ENCODE measurements at places on chromosomes 2 and 18.

DNA sequence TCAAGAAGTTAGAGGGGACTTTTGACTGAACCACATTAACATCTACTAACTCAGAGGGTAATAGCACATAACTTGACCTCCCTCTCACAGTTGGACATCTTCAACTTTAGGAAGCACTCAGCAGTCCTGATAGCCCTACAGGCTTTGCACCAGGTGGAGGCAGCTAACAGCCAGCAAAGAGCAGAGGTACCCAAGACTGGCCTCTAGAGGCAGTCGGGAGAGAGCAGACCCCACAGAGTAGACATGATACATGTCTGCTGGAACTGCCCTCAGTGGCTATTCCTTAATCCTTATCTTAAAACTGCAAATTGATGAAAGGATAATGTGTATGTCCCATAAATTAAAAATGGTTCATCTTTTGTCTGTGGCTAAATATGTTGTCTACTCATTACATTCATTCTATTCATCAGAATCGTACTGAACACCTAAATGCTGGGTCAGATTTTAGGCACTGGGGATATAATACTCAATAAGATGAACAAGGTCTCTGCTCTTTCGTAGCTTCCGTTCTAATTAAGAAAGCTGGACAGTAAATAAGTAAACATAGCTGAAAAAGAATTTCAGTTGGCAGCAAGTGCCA lies 49.8 kb downstream of the CAB39 start:
- no peak for DNase-seq

- DNase-seq: no peak
Observed at GRCh38 chr2:41000906-41001305, 549.0 kb upstream of the SLC8A1 start.

DNA sequence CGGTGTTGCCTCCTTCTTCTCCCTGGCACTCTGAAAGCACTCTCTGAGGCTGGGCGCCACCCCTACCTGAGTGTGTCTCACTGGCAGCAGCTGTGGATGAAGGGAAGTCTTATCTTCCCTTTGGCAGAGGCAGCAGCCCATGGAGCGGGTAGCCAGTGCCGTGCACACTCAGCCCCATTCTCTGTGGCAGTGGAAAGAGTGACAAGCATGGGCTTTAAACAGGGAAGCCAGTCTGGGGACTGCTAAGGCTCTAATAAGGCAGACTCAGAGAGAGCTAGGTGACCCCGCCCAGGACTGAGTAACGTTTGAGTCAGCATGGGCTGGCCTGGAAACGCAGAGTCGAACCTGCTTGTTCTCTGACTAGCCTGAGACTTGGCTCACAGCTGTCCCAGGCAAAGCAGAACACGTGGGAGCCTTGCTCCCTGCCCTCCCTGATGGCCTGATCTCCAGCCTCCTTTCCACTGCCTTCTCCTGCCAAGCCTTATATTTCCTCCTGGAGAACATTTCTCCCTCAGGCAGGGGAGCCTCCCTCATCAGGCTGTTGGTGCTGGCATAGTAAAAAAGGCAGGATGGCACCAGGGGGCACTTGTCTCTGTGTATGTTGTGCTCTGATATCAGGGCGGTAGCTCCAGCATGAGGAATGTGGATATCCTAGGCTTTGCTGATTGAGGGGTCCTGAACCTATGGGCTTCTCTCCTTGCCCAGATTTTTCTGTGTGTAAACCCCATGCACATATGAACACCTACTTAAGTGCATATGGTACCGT lies 93.9 kb upstream of the LGALSL start:
- no peak for DNase-seq

- DNase-seq: no peak
Observed at GRCh38 chr2:172094294-172095145, 8.2 kb downstream of the DLX2 start.

- no peak for DNase-seq
Observed at GRCh38 chr2:28752631-28753376, 1.2 kb downstream of the PPP1CB start.

DNA sequence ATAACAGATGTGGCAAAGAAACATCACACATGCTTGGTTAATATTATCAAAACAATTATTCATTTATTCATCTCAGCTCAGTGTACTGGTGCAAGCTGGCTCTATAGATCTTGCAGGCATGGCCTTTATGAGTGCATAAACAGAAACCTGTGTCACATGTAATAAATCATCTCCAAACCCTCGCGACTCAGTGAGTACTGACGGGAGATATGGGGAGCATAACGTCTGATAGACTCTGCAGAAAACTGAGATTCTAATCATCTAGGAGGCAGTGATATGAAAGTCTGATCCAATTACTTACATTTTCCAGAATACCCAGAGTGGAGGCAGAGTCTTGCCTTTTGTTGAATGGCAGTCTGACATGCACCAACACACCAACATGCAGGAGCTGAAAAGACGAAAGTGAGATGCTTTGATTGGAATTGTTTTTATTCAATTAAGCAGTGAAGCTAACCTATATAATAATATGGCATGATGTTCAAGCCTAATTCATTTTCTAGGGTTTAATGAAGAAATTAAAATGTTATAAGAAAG lies 416.8 kb downstream of the RNF144A start:
- no peak for DNase-seq

DNA sequence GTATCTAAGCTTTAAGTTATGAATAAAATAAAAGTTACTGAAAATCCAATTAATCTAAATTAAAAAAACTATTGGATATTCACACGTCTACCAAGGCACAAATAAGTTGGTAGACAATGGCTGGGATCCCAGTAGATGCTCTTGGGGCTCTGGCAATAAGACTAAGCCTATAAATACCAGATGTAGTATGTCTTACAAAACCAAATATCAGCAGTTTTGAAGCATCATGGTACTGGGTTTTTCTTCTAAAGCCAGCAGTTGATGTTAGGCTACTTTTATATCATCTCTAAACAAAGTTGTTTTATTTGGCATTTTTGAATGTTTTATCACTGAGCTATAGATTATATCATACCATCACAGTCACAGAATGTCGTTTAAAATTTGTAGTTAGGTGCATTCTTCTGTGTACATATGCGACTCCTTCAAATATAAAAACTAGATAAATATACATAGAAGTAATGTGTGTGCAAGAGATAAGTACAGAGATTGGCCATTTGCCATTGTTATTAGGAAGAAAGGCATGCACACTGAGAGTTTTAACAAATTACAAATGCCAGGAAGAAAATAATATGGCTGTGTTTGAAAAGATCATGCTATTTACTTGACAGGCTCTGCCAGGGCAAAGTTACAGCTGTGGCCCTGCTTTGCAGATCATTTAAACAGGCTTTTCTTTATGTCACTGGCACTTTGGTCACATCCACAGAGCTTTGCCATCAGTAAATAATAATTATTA lies 21.6 kb upstream of the TMEM17 start:
- DNase-seq: no peak
